ENCODE measurements at places on chromosomes 1 and 21.

- DNase-seq: no peak
Observed at GRCh38 chr1:240435996-240436566, 175.9 kb downstream of the GREM2 start.

GRCh38 chr1:236107121-236107907, 35.0 kb upstream of the GPR137B start:
- no peak for DNase-seq

GRCh38 chr1:228169345-228169744, 3.7 kb downstream of the IBA57 start:
- no peak for DNase-seq

DNA sequence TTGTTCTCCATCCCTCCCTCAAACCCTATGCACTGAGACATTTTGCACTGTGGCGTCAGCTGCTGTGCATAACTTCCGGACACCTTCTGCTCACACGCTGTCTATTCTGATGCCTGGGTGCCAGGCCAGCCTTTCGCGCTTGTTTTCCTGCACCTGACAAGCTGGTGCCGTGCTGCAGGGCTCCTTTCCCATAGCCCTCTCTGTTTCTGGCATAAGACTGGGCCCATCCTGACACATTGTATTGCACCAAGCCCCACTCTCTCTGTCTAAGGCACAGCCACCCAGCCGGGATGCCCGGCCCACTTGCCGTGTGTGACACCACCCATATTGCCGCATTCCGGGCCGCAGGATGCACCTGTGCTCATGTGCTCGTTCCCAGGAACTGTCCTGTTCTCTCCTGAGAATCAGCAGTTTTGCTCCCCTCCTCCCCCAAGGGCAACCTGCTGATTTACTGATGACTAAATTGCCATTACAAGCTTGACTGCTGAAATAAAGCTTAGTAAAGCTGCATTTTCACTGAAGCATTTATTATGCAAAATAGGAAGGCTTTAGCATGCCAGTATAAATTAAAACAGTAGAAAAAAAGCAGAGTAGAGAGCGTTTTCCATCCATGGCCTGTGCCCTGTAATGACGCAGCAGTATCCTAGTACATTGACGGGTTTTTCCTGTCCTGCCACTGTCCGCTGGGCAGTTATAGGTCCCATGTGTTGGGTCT, 88.0 kb downstream of the CD247 start:
- no peak for DNase-seq

GRCh38 chr1:28885472-28885877, 28.9 kb upstream of the EPB41 start:
- no peak for DNase-seq

DNA sequence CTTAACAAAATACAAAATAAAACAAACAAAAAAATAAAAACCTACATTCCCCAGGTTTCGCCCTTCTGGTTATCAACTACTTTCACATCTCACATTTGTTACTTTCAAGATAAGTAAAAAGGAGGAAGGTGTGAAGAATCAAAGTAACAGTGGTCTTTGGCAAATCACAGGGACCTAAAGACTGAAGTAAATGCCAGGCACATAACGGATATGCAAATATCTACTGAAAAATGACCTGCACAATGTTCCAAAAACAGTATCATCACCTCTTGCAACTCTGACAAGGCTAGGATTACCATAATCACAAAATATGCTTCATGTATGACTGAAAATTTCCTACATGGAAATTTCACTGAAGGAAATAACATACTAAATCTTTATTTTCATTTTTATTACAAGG, 29.3 kb downstream of the COP1 start:
- DNase-seq: no peak

DNA sequence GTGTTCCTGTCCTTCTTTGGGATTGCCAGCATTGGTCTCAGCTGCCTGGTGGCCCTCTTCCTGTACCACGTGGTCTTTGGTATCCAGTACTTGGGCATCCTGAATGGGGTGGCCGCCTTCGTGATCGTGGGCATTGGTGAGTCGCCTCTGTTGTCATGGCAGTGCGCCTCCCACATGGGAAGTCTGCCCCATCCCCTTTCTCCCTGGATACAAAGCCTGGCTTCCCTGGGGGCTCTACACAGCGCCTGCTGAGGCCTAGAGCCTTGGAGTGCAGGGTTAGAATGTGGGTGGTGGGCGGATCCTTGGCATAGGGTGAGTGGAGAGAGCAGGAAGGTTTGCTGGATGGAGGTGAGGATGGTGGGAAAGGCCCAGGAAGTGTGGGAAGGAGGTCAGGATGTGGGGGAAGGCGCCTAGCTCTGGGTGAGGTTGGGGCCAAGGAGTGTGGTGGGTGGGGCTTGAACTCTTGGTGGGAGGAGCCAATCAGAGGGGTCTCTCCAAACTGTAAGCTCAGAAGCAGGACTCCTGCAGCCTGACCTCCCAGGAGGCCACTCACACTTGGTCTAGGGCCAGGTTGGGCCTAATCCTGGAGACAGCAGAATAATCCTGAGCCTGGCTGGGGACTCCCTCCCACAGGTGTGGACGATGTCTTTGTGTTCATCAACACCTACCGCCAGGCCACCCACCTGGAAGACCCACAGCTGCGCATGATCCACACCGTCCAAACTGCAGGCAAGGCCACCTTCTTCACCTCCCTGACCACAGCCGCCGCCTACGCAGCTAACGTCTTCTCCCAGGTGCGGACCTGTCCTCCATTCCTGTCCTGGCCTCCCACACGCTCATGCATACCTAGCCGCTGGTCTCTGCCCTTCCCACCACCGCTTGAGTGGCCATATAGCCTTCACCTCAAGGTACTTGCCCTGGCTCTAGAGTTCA, 36.7 kb downstream of the DISP3 start:
- DNase-seq: no peak

DNA sequence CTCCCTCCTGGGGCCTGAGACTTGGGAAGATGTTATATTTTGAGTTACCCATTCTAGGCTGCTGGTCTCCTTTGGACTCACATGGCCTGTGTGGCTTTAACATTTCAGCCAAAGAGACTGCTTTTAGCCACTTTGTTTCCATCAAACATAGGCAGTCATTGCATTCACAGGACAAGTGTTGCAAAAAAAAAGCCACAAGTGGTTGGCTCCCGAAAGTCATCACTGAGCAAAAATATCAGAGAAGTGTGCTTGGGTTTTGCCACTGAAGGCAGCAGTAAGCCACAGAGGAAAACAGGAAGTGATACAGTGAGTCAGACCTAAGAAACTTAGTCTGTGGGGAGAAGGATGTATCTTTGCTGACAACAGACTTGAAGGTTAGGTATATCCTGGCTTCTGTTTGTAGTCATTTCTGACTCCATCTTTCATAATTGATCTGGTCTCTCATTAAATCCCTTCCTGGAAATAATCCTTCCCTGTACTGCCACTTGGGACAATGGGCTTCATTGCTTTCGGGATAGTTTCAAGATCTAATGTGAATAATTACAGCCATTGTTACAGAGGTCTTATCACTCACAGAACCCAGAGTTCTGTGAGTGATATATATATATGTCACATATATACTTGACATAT, 80.9 kb downstream of the COLGALT2 start:
- DNase-seq: no peak

GRCh38 chr1:20180129-20180843, 5.6 kb upstream of the UBXN10 start:
- no peak for DNase-seq

- no peak for DNase-seq
Observed at GRCh38 chr1:187146388-187146787, 317.6 kb downstream of the PLA2G4A start.

- DNase-seq: no peak
Observed at GRCh38 chr21:28734522-28735175, 258.0 kb downstream of the LTN1 start.

DNA sequence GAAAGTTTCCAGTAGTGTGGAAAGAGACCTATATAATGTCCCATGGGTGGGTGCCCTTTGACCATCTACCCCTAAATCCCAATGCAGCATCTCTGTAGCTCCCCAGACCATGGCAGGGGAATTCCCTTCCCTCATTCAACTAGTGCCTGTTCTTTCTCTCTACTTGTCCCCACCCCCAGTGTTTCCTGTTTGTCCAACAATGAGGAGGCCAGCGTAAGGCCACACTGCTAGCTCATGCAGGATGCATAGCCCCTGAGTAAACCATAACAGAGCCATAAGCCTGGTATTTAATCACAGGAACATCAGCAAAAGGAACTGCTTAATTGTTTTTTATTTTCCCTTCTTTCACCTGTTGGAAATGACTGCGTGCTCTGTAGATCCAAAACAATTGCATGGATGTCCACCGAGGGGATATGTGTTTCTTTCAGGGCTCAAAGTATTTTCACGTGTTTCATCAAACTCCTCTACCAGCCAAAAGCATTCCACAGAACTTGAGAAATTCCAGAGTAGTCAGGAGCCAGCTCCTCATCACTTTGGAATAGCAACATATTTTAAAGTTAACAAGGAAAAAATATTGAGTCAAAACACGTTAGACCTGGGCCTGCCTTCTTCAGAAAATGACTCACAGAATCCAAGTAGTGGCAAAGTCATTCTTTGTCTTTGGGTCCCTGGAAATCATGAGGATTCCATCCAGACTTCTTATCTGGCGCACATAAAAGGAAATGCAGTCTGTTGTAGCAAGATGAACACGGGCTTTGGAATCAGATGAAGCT, 162.5 kb upstream of the SGIP1 start:
- DNase-seq: no peak

- no peak for DNase-seq
Observed at GRCh38 chr1:50877641-50878040, 82.4 kb downstream of the FAF1 start.

DNA sequence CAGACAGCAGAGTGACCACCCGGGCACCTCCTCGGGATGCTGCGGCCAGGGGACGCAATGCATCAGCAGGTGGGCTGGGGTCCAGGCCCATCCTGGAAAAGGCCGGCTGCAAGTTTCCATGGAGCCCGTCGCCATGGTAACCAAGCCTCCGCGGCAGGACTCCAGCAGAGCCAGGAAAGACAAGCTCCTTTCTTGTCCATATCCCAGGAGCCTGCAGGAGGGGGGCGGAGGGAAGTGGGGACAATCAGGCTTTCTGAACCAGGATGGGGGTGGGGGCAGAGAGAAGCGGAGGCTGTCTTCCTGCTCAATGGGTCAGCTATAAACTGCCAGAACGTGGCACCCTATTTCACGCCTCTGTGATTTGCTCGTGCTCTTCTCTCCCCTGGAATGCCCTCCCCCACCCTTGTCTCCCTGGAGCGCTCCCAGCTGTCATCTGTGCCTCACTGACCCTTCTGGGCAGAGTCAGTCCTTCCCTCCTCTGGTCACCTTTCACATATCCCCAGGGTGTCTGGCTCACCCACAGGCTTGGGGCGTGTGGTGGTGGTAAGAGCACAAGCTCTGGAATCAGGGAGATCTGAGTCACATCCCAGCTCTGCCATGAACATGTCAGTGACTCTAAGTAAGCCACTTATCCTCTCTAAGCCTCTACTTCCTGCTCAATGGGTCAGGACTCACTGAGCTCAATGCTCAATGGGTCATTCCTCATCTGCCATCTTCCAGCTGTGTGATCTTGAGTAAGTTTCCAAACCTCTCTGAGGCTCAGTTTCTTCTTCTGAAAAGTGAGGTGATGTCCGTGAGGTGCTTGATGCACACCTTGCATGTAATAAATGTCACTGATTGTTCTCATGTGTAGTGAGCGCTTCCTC, 58.9 kb upstream of the LAPTM5 start:
- DNase-seq: peak; percentile 27

DNA sequence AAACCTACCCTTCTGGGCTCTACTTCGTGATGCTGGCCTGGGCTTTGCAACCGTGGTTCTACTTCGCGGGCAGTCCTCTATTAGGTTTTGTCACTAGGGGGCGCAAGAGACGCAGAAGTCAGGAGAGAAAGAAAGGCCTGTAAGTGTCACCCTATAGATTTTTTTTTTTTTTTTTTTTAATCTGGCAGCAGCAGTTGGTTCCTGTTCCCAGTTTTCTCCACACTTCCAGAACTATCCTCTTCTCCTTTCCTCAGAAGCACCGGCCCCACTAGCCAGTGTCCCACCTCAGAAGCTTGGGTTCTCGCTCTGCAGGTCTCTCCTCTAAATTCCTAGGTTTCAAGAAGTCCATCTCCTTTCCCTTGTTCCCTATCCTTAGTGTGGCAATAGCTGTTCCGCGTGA, 9.1 kb upstream of the LCE2D start:
- peak; percentile 54 for DNase-seq

DNA sequence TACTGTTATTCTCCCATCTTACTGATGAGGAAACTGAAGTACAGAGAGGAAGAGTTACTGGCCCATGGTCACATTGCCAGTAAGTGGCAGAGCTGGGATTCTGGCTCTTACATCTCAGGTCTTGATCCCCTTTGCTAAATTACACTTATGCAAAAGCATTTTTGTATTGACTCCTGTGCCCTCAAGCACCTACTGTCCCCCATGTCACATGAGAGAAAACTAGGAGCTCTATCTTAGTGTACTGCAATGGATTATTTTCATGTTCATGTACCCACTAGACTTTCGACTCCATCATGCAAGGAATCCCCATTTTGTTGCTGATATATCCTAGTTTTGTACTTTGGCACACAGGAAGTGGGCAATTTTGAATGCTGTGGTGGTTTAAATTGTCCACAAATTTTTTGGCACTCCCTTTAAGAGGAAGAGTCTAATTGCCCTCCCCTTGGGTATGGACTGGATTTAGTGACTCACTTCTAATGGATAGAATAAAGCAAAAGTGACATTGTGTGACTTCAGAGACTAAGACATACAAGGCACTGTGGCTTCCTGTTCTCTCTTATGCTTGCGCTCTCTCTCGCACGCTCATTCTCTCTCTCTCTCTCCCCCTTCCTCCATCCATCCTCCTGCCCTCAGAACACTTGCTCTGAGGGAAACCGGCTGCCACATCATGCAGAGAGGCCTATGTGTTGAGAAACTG, 43.5 kb upstream of the JAK1 start:
- DNase-seq: no peak

- no peak for DNase-seq
Observed at GRCh38 chr1:47340227-47340626, 6.6 kb downstream of the CMPK1 start.

- DNase-seq: no peak
Observed at GRCh38 chr1:23667411-23667810, 24.2 kb upstream of the RPL11 start.

- DNase-seq: peak; percentile 70
Observed at GRCh38 chr1:15756143-15757015, 2.2 kb upstream of the FBLIM1 start.

DNA sequence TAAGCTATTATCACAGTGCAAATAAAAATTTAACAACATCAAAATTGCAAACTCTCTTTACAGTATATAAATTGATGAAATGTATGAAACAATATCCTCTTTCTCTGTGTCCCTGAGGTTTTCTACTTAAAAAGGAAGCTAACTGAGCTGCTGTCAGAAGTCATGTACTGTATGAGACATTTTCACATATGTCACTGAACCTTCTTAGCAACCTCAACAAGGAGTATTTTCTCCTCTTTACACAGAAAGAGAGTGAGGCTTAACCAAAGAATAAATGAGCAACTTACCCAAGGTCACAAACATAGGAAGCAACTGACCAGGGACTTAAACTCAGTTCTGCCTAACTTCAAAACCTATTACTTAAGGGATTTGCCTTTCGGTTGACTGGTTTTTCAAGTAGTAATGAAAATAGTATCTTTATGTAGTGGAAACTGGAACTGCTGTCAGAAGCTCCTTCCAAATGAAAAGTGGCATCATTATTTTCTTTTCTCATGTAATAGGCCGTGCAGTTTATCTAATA, 288.9 kb downstream of the LRRIQ3 start:
- peak; percentile 32 for DNase-seq
